Osteocyte (in vitro differentiated cells): ENCODE measurements at places on chromosomes 1 and 21. TPM values are rescaled to one million over a fixed set of nuclear protein-coding genes. Genes with fewer than 3 reads are reported as not detected.
A peak's percentile ranks its signal among the peaks of the same experiment; 100 is the strongest.

DNA sequence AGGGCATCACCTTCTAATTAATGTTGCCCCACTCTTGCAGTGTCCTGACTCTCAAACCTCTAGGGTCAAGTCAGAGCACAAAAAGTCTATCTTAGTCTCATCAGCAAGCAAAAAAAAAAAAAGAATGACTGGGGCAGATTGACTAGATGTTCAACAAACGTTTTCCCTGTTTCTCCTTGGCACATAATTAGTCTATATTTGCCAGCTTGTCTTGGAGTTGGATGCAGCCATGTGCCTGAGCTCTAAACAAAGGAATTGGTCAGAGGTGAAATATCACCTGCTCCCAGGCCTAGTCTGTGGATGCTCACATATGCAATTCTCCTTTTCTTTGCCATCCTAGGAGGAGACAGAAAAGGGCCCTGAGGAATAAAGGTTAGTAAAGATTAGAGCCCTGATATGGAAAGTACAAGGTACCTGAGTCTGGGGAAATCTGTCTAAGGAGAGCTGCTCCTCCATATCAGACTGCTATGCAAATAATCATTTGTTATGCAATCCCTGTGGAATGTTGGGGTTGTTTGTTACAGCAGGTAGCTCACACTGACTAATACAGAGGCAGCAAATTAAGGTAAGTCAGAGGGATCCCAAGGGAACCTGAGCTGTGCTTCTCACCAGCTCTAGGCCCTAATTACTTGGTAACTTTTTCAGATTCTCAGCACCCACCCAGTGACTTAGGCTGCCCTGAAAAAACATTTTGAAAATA is 130.8 kb downstream of the BRINP2 start:
- no peak for DNase-seq

Gene OR2T11
- not detected in 2 replicates for total RNA-seq

DNA sequence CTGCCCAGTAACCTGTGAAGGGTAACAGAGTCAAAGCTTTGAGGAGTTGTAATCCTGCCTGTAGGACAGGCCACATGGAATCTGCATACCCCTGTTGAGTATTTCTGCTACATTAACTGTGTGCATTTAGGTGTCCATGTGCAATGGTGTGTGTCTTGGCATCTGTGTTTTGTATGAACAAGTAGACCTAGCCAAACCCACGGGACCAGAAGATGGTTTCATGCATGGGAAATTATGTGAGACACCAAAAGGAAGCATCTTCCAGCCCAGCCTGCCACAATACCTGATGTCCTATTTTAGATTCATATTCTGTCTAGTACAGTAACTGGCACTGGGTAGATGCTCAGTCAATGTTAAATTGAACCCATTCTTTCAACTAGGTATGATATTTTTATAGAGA is 70.8 kb upstream of the KCND3 start:
- no peak for DNase-seq

DNA sequence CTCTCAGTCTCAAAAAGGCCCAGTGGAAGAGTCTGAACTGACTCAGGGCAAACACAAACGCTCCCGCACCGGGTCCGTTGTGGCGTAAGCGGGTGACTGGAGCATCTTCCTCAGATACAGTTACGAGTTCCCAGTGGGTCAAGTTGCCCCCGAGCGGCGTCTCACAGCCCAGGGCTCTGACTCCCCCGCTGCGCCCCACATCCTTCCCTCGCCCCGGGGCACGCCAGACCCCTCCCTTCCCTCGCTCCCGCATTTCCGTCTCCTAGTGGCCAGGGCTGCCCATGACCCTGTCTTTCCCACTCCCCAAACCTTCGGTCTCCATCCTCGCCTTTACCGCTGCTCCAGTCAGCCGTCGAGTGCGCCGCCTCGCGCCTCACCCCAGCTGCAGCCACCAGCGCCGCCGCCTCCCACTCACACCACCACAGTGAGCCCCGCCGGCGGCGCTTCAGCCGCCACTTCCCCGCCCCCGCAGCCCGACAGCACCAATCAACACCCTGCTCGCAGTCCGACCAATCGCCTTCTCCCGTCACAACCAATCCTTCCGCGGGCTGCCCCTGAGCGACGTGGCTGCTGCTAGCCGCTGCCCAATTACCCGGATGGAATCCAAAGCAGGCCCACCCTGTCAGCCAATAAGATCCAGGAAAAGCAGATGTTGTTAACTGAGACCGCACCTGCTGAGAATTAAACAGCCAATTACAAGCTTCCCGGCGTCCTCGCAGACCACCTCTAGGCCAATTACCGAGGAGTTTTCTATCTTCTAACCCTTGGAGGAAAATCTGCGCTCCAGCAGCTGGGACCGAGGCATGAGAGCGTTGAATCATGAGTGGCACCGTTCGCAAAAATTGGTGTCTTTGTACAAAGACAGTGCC is at the start of gene TDRKH:
Gene TDRKH (minus strand): TSS at position 430 of the 869 bp plus-strand sequence. CDS start 7,478 bp downstream, outside the sequence.
- peak; percentile 99 for DNase-seq

Gene CLCA1
- not detected in 2 replicates for total RNA-seq

- DNase-seq, result no peak
Measured at GRCh38 chr21:31666445-31667010, 7.0 kb downstream of the SOD1 start.

GRCh38 chr1:25148673-25149300 is 83.5 kb downstream of the SYF2 start:
- DNase-seq, result no peak

GRCh38 chr1:177181631-177182291 is 11.0 kb downstream of the BRINP2 start:
- peak; percentile 86 for DNase-seq

GRCh38 chr1:113534875-113535274 is 144.6 kb downstream of the MAGI3 start:
- no peak for DNase-seq

Gene C4BPB
- not detected in 2 replicates for total RNA-seq

GRCh38 chr1:37290718-37291117 is 183.7 kb upstream of the ZC3H12A start:
- DNase-seq, result no peak

- DNase-seq, result no peak
Measured at GRCh38 chr1:213067352-213067751, 16.3 kb downstream of the RPS6KC1 start.

DNA sequence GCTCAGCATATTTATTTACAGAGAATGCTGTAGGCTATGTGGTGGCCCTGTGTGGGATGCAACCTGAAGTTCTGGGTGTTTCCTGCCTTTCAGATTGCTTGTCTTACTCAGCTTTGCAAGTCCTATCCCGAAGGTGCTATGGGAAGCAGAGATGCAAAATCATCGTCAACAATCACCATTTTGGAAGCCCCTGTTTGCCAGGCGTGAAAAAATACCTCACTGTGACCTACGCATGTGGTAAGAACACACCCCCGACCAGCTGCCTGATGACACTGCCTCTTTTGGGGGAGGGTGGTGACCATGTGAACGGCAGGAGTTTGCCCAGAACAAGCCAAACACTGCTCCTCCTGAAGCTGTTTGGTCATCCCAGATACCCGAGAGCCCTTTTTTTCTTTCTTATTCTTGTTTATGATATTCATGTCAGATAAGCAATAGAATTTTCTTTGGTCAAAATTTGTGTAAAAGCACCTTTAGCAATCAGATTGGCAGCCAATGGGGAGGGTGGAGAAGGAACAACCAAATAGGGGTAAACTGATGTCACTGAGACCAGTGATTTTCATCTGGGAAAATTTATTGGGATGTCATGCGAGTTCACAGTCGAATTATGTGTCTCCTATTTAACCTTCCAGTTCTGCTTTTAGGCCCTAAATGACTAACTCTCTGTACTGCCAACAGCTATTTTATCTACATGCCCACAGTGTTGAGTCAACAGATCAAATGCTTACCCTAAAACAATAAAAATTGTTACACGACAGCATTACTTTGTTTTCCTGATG is 82.6 kb downstream of the EVA1C start:
- no peak for DNase-seq

Gene ADCY10
- 0.10 and 0.94 TPM in 2 replicates for total RNA-seq

GRCh38 chr21:45358261-45358670 is 46.7 kb upstream of the COL18A1 start:
- DNase-seq, result no peak

- no peak for DNase-seq
Measured at GRCh38 chr1:210377731-210378333, 49.1 kb downstream of the HHAT start.

GRCh38 chr1:2236695-2237677 is 8.9 kb downstream of the SKI start:
- no peak for DNase-seq

Gene HDGF
- total RNA-seq, result 213 and 219 TPM in 2 replicates

DNA sequence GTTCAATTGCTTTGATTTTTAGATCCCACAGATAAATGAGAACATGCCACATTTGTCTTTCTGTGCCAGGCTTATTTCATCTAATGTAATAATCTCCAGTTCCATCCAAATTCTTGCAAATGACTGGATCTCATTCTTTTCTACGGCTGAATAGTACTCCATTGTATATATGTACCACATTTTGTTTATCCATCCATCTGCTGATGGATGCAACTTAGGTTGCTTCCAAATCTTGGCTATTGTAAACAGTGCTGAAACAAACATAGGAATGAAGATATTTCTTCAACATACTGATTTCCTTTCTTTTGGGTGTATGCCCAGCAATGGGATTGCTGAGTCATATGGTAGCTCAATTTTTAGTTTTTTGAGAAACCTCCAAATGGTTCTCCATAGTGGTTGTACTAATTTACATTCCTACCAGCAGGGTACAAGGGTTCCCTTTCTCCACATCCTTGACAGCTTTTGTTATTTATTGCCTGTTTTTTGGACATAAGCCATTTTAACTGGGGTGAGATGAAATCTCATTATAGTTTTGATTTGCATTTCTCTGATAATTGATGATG is 344.4 kb downstream of the KCTD3 start:
- no peak for DNase-seq

DNA sequence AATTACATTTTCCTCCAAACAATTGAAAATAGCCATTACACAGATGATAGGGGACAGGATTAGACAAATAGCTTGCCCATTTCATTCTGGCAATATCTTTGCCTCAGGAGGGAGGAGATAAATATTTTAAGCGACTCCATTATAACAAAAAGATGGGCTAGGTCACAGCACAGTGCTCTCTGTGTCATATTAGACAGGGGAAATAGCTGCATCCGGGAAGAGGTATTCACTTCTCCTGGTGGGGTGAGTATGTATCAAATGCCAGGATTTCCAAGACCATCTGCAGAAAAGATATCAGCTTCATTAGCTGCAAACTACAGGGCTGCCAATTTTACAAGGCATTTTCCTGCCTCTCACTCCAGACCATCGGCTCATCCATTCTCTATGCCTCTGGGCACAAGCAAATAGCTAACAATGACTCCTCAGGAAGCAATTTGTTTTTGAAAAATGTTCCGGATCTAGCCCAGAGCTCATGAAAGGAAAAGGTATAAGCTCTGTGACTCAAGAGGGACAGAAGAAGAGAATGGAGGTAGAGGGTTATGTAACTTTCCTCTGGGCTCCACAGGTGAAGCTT is 41.9 kb upstream of the ANGPTL7 start:
- DNase-seq, result no peak

- no peak for DNase-seq
Measured at GRCh38 chr1:19081218-19081893, 124.9 kb upstream of the IFFO2 start.

Gene SLC30A2
- total RNA-seq, result not detected in 2 replicates

DNA sequence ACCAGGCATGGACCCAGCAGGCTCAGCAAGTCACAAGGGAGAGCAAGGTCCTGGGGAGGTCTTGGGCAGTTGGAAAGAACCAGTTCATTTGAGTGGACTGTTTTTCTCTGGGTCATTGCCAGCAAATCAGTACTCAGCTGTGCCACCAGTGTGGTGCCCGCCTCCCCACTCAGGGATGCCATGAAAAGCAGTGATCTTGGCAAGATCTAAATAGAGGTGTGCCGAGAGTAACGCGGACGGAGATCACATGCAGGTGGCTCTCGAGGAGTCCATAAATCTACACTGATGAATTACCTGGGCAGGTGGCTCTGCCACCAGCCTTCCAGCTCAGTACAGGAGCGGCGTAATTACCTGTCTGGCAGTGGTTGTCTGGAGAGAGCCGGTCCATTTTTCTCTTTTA is 642.2 kb downstream of the PTPRU start:
- no peak for DNase-seq

- no peak for DNase-seq
Measured at GRCh38 chr1:221069178-221069903, 190.1 kb downstream of the HLX start.

- DNase-seq, result no peak
Measured at GRCh38 chr1:111927652-111928051, 61.8 kb downstream of the KCND3 start.

Gene RNU1-2
- 2,650 and 2,859 TPM in 2 replicates for total RNA-seq

DNA sequence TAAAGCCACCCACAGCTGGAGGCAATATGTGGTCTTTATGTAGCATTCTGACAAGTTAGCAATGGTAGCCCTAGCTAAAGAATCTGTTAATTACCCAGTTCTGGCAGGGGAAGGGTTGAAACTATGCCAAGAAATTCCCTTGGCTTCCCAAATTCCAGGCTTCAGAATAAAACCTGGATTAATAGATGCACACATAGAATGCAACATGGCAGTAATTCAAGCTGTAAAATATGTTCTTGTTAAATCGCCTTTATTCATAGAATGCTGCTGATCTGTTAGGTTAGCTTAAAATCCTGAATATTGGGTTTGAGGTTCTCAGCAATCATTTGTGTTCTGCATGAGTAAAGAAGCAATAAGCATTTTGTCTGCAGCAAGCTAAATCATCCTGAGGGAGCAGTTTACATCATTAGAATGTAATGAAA is 80.1 kb downstream of the ZNF326 start:
- no peak for DNase-seq

DNA sequence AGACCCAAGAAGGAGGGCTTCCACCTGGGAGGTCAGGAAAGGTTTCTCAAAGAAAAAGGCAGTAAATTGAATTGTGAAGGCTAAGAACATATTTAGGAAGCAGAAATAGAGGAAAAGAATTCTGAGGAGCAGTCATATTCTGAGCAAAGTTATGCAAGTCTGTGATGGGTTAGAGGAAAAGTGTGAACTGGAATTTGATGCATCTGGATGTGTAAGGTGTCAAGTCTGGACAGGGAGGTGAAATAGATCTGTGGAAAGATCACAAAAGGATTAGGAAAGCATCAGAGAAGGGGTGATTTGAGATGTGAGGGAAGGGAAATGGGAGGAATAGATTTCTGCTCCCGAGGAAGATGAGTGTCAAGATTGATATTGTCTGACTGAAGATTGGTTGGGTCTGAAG is 18.1 kb upstream of the PRDM2 start:
- DNase-seq, result no peak
